Hematopoietic multipotent progenitor cell (in vitro differentiated cells): ENCODE measurements at places on chromosomes 7 and 10.

- DNase-seq, result peak; percentile 61
Measured at GRCh38 chr7:69738396-69738951, 140.2 kb downstream of the AUTS2 start.

- DNase-seq, result no peak
Measured at GRCh38 chr7:18927134-18927533, 190.3 kb downstream of the TWIST1 start.

DNA sequence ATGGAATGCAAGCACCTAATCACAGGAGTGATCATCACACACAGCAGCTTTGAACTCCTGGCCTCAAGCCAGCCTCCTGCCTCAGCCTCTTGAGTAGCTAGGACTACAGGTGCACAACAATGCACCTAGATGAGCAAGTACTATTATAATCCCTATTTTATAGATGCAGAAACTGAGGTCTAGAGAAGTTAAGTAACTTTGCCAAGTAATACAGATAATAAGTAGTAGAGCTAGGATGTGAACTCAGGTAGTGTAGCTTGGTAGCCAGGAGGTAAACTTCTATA is 33.7 kb downstream of the DNAJC12 start:
- DNase-seq, result no peak

DNA sequence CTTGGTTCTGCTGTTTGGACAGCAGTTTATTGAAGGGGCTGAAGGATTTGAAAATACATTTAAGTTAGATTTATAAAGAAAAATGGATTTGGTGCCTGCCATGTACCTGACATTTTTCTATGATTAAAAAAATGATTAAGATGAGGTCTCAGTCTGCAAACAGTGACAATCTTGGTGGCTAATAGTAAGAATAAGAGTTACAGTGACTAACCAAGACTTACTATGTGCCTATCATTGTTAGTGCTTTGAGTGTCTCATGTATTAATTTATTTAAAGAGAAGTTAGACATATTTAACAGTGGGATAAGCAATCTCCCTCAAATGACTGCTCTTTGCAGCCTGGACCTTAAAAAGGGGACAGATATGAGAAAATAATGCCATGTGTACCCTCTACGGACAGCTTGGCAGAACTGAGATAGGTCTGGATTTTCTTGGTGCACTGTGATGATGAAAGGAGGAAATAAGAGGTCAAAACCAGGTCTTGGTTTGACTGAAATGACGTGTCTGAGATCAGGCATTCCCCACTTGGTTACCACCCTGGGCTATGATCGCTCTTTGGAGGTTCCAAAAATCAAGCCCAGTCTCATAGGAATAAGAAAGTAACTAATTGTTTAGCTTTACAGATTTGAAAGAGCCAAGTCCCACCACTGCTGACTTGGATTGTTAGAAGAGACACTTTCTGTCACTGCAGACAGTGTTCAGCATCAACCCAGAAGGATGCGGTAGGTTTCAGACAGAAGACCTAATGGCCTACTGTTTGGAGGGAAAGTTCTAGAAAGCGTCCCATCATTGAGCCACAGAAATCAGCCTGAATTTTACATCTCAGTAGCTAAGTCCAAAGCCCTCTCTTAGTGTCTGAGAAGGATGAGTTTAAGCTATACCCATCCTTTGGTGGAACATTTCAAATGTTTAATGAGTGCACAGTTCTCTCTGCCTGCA is 2.1 kb downstream of the CASP7 start:
- DNase-seq, result no peak

DNA sequence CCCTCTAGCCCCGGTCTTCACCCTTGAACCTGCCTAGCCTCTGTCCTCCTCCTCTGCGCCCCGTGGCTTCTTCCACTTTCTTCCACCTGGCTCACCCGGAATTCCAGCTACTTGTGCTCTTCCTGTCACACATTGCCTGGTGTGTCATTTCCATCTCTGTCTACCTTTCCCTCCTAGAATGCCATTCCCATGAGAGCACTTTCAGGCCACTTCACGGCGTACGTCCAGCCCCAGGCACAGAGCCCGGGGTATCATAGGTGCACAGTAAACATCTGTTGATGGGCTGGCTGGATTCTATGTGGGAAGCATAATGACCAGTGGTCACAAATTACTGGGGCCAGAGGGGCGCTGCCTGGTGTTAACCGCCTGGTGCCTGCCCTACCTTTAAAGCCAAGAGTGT is 161.3 kb downstream of the CUX1 start:
- no peak for DNase-seq

DNA sequence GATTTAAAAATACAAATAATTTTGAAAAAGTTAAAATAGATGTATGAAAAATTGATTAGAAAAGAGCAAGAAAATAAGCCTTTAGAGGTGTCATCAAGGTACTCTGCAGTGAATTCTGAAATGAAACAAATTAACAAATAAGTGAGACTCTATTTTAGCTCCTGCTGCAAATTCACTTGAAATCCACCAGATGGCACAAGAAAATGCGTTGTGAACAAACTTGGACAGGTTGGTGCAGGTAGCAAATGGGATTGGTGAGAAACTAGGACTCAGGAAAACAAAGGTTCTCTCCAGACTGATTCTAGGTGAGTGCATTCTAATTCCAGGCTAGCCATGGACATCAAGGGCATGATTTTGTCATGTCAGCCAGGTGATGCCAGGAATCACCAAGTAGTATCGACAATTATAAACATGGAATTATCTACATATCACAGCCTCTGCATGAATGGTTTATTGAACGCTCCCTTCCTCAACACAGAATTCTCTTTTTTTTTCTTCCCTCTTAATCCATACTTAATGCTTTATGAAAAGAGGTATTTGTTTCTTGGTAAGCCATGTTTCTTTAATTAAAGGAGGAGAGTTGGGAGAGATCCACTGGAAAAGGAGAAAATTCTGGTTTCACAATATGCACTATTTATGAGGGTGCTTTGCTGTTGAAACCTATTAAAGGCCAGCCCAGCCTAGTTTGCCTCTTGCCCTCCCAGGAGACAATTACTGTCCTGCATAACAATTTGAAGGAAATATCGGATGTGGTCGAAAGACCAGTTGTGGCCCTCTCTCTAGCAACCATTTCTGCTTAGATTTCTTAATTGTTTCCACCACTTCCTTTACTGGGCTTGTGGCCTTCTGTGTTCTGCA is 118.1 kb downstream of the ZNF365 start:
- no peak for DNase-seq

GRCh38 chr7:71198887-71199286 is 66.9 kb downstream of the GALNT17 start:
- DNase-seq, result no peak

GRCh38 chr7:2010551-2011265 is 222.0 kb downstream of the MAD1L1 start:
- no peak for DNase-seq

DNA sequence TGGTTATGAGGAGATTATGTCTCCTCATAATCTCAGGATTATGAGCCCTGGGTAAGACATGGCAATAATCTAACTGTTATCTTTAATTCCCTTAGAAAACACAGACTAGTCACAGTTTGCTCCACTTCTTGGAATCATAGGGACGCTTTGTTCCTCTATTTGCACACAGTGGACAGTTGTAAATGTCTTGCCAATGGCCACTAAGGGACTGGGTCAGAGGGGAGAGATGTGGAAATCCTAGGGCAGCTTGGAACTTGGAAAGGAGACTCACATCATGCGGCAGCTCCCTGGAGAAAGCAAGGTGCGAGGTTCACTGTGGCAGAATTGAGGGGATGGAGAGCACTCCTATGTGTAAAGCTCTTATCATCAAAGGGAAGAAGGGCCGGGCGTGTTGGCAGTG is 266.1 kb downstream of the PRPF18 start:
- DNase-seq, result no peak

- DNase-seq, result peak; percentile 45
Measured at GRCh38 chr7:129376778-129377700, 57.2 kb upstream of the STRIP2 start.

- peak; percentile 86 for DNase-seq
Measured at GRCh38 chr10:103416436-103417147, 20.2 kb downstream of the PDCD11 start.

DNA sequence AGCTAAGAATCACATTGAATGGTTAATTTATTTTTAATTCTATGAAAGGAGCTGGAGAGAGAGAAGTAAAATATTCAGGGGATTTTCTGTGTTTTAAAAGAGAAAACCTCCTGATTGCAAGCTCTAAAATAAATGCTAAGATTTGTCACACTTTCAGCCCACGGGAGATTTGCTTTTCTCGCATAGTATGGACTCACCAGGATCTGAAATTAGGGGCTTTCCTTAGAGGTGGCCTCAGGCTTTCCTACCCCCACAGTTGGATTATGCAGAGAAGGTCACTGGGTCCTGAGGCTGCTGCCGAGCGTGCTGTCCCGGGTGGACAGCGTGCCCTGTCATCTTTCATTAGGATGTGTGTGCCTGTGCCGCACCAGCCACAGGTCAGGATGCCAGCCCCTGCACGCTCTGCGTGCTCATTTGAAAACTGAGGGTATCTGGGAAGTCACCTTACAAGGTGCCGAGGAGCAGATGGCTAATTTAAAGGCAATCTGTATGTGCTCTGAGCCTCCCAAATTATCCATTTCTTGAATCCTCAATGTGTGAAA is 258.8 kb downstream of the CELF2 start:
- no peak for DNase-seq

DNA sequence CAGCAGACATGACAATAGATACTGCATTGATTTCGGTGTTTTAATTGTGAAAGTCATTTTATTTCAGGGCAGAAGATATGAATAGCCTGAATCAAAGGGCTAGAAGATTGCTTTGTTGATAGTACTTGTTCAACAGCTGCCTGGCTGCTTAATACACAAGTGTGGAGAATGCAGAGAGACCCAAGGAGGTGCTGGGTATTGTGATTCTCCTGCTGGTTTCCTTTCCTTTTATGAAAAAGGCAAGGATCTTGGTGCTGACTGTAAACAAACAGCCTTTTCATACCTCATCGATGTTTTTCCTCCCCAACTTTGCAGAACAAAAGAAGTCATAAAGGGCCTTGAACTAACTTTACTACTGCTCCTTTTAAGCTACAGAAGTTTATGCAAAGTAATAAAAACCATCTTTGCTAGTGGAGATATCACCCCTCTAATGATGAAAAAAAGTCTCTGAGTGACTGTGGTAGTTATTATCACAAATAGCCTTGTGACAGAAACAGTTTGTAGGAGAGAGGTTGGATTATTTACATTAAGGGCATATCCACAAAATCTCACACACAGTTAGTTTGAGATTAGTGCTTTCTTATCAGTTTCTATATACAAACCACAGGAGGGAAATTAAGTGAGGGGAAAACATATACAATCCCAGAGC is 800.0 kb downstream of the LRMDA start:
- no peak for DNase-seq

DNA sequence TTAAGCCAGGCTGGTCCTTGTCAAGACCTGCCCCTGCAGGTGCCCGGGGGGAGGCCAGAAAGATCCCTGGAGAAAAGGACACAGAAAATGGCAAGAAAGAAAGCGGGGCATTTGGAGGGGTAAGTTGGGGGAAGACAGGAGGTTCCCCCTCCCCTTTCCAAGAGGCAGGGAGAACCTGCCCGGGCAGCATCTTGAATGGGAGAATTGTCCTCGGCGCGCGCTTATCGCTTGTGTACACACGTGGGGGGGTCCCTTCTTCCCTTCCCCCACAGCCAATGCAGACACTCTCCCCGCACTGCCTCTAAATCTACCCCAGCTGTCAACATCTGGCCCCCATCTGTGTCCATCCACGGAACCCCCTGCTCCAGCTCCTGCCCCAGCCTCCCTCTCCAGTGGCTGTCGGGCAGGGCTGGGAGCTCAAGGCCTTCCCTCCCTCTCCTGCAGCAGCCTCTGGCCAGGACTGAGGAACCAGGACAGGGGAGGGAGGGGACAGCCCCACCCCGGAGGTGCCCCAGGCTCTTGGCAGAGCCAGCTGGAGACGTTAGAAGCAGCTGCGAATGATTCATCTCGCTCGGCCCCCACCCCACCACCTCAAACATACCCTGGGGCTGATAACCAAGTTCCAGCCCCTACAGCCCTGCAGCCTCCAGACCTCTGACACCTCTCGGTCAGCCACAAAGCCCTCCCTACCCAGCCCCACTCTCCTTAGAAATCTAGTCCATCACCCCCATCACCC is 25.3 kb downstream of the EPHB4 start:
- DNase-seq, result no peak

DNA sequence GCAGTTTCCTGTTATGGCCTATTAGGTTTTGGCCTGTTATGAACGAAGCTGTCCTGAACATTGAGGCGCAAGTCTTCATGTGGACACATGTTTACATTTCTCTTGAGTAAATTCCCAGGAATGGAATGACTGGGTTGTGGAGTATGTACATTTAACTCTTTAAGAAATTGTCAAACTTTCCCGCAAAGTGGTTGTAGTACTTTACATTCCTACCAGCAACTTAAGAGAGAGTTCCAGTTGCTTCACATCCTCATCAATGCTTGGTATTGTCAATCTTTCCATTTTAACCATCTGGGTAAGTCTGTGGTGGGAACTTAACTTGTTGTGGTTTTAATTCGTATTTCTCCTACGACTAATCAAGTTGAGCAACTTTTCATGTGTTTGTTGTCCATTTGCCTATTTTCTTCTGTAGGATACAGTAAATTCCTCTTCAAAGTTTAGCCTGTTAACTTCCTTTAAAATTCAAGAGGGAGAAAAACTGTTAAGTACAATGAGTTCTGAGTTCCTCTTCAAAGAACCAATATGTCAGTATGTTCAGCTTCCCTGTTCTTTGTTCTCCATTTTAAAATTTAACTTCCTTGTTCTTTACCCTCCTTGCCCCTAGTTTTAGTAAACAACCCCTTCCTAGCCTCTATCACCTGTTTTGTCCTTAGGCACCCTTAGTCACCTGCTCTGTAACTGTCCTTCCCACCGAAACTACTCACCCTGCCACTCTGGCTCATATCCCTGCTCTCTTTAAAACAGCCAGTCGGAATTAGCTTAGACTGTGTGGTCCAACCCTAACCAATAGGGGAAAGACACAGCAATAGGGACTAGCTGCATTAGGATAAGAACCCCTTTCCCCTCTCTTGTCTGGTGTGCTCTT is 74.0 kb downstream of the FAM241B start:
- DNase-seq, result no peak

GRCh38 chr10:128050936-128051335 is 75.3 kb downstream of the MKI67 start:
- peak; percentile 29 for DNase-seq

DNA sequence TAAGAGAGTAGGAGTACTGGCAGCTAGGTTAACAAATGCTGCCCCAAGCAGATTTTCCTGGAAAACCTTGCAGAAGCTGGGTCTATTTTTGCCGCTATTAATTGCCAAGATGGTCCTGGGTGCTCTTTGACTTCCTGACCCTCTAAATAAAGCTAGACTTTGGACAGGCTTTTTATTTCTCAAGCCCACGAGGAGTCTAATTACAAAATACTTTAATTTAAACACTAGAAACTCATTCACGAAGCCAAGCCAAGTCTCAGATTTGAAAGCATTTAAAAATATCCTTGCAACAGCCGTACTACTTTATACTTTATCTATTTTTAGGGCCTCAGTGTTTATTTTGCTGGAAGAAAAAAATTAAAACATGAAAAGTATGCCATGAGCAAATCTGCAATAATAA is 45.1 kb downstream of the TMEM26 start:
- DNase-seq, result no peak

DNA sequence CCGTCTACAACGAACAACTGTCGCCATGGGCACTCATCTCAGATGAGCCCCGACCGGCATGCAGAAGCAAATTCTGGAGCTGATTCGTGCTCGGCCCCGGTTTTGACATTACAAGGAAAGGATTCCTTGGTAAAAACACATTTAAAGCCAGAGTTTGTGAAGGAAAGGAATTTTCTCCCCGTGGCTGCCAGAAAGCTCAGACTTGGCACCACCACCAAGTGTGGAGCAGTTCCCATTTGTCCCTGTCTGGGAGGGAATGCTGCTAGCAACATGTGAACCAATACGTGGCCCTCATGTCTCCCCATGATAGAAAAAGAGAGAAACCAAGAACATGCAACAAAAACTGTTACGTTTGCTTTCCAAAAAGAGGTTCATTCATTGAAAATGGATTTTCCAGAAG is 55.2 kb upstream of the DDC start:
- DNase-seq, result no peak
